ENCODE measurements at places on chromosomes 4 and X.

DNA sequence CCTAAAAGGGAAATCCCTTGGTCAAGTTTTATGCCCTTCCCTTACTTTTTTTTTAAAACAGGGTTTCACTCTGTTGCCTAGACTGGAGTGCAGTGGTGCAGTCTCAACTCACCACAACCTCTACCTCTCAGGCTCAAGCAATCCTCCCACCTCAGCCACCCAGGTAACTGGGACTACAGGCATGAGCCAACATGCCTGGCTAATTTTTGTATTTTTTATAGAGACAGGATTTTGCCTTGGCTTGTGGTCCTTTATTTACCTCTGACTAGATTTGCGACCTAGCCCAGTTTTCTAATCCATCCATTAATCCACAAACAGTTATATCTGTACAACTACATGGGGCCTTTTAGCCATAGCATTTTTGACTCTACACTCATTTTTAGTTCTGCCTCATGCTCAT is 23.7 kb downstream of the CDS1 start:
- no peak for DNase-seq

- no peak for DNase-seq
These were observed 9.4 kb upstream of the AP1S2 start for GRCh38 chrX:15864023-15864422.

- DNase-seq = no peak
These were observed 239.2 kb upstream of the GNPDA2 start for GRCh38 chr4:44965435-44966095.

DNA sequence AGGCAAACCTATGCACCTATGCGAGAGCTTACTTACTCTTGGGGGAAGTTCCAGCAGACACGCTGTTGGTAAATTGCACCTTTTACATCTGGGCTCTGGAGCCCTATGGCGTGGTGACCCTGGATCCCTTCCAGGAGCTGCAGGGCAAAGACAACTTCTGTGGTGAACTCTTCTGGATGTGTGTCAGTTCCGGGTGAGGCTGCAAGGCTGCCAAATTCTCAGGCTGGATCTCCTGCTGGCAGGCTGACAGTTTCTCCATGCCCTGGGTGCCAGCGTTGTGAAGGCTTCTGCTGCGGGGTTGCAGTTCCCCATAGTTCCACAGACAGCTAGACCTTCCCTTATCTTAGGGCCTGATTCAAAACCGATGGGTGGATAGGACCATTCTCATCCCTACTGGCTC is 37.9 kb downstream of the RAP2C start:
- DNase-seq = no peak

- no peak for DNase-seq
These were observed 2214.5 kb upstream of the TENM3 start for GRCh38 chr4:180028682-180029081.

- no peak for DNase-seq
These were observed 40.2 kb upstream of the CD99 start for GRCh38 chrX:2650865-2651264.

DNA sequence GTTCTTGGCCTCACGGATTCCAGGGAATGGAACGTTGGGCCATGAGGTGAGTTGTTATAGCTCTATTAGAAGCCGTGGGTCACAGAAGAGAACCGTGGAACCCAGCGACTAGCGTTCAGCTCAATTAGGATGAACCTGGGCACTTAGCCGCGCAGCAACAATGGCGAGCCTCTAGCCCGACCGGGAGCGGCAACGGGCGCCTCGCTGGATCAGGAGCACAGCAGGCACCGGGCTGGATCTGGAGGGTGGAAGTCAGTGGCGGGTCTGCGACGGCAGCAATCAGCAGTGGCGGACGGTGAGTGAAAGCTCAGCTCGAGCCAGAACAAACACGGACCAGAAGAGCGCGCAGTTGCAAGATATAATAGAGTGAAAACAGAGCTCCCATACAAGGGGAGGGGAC is 34.2 kb downstream of the AGA start:
- DNase-seq = no peak

DNA sequence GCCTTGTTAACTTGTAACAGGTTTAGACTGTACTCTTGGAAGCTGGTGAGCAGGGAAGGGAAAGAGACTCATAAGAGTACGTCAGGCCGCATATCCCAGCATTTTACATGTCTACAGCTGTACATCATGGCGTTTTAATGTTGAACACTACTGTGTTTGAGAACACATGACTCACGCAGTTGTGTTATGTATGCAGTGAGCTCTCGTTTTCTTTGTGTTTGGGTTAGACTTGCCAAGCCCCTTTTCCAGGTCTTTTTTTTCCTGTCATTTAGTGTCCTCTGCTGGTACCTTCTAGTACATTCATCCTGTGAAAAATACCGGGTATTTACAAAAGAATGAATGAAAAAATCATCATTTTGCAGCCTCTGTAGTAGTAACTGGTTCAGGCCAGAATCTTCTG is 35.3 kb downstream of the SMS start:
- DNase-seq = no peak

GRCh38 chr4:100106982-100107381 is 83.3 kb downstream of the DDIT4L start:
- no peak for DNase-seq

DNA sequence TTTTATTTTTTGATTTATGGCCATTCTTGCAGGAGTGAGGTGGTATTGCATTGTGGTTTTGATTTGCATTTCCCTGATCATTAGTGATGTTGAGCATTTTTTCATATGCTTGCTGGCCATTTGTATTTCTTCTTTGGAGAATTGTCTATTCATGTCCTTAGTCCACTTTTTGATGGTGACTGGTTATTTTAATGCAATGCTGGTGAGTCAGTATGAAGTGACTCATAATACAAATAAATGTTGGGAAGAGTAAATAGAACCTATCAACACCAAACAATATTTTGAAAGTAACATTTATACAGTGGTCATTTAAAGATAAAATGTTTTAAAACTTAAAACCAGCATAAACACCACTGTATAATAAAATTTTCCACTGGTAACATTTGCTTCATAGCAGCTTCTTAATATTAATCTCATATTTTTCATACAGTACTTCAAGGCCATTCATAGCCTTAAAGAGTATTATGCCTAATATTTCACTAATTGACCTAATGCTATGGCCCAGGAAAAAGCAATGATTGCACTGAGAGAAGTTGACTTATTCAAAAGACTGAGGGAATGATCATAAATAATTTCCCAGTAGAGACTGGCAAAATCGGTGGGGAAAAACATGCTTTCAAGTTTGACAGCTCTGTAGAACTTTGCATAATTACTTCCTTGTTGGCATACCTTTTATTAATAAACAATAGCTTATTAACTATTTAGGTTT is 33.9 kb downstream of the CASK start:
- no peak for DNase-seq

DNA sequence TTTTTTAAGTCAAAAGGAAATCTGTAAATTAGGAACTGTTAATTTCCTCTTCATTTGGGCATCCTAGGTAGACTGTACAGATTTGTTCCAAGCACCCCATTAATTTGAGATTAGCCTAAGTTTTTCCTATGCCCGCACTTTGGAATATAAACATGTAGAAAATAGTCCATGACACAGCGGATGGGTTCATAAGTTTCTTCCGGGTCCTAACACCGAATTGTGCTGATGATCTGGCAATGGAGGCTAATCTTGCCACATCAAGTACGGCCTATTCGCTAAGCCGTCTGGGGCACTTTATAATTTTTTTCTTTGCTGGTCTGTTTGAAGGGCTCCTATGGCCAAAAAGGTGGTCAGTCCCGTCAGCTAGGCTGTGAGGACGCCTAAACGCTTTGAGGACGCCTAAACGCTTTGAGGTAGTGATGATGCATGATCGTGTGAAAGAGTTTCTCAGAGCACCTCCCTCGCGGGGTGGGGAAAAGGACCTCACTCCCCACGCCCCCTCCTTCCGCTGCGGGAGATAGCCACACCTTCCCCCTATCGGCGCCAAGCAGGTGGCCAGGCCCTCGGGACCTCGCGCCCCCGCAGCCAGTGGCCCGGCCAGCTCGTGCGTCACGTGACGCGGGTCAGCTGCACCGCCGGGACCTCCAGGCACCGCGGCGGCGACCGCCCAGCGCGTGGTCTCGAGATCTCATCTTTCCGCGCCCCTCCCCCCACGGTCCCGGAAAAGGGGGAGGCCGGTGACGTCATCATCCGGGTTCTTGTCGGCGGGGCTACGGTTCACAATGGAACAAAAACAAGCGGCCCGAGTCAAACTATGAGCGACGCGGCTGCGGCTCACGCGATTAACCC is 977 bp upstream of the USP9X start:
- peak; percentile 81 for DNase-seq

DNA sequence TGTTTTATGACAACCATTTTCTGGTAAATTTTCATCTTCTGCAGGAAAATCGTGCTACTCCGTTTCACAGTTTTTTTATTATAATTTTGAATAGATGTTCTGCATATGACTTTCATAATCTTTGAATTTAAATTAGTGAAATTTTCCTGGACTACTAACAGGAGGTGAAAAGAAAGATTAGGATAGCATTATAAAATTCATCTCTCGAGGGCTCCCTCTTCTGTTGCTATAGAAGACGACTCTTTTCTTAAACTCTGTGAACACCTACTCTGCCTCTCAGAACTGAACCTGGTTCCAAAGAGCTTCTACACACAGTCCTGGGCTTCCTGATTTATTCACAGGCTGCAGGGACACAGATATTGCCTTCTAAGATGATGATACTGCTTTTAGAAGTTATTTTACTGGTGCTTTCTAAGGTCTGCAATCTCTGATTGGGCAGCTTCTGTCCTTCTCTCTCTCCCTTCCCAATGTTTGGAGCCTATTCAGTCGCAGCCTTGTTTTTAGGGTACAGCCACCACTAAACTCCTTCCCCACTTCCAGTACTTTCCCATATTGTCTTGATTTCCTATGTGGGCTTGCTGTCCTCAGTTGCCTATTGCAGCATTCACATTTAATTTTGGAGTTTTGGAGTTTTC is 10.1 kb upstream of the SAP30 start:
- DNase-seq = no peak

DNA sequence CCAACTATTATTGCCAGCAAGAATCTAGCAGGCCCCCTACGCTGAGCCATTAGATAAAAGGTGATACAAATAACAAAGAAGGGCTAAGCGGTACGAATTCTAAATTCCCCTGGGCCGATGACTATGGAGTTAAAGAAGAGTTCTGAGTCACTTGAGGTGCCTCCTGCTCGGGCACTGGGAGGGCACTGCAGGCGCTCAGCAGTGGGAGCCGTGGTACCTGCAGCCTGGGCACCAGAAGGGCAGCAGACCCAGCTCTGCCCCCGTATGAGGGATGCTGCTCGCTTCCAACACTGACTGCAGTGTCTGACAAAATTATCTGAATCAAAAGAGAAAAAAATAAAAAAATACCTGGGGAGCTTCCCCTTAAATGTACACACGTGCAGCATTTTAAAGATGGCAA is 44.1 kb upstream of the MTNR1A start:
- DNase-seq = no peak

DNA sequence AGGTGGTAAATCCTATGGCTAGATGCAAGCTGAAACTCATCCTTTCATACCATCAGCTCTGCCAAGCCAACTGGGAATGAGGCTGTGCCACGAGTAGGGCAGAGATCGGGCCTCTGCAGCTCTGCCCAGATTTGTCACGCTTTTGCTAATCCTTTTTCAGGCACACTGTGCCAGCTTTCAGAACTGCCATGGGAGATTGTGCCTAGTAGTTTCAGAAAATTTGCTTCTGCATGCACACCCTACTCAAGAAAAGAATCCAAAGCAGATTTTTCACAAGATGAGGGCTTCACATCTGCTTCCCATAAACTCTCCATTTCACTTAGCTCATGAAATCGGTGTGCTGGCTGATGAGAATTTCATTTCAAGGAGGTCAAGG is 3.3 kb upstream of the ADH7 start:
- DNase-seq = no peak

DNA sequence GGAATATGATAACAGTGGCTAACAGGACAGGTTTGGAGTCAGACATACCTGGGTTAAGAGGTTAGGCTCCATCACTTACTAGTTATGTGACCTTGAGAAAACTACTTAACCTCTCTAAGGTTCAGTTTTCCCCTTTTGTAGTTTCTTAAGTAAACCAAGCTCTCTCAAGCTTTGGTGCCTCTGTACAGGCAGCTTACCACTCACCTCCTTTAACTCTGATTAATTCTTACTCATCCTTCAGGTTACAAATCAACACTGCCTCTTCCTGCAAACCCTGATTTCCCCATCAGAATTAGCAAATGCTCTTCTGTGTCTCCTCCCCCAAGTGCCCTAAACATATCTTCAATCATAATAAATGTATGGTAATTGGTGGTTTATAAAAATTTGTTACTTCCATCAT is 3.5 kb upstream of the SERTM2 start:
- DNase-seq = no peak

- no peak for DNase-seq
These were observed 27.3 kb upstream of the CRLF2 start for GRCh38 chrX:1239681-1240142.

- DNase-seq = no peak
These were observed 164.3 kb downstream of the AFAP1 start for GRCh38 chr4:7775396-7775795.

GRCh38 chr4:99586322-99586721 is 11.7 kb downstream of the MTTP start:
- DNase-seq = no peak

Data from activated CD4-positive, CD25-positive, alpha-beta regulatory T cell (primary cell).